ENCODE measurements at places on chromosomes 3 and 15.

GRCh38 chr3:178063461-178063860 lies 472.8 kb upstream of the KCNMB2 start:
- no peak for DNase-seq

DNA sequence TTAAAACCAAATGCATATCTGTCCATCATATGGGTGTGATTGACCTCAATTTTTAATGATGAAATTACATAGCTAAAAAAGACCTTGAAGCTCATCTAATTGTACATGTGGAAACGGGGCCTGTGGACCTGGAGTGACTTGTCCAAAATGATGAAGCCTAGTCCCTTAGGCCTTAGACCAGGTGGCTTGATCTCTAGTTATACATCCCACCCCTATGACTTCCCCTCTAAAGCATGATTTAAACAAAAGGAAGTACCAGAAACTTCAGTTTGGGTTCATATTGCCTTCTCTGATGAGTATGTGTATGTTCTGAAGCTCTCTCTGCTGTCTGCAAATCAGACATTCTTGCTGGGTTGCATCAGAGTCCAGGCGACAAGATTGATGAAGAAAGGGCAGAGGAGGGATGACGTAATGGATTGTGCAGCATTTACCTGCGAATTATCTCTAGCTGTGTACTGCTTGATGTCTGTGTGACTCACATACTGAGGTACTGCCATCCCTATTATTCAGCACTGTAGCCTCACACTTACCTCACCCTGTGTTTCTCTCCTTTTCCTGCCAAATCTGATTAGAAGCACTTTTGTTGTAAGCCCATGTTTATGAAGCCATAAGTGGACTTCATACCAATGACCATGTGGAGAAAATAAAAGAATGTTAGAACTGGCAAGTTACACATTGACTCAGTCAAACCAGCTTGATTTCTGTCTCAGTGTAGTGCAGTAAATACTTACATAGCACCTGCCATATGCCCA lies 111.5 kb downstream of the FILIP1L start:
- DNase-seq = no peak

GRCh38 chr15:85616549-85617110 lies 178.1 kb downstream of the KLHL25 start:
- no peak for DNase-seq

DNA sequence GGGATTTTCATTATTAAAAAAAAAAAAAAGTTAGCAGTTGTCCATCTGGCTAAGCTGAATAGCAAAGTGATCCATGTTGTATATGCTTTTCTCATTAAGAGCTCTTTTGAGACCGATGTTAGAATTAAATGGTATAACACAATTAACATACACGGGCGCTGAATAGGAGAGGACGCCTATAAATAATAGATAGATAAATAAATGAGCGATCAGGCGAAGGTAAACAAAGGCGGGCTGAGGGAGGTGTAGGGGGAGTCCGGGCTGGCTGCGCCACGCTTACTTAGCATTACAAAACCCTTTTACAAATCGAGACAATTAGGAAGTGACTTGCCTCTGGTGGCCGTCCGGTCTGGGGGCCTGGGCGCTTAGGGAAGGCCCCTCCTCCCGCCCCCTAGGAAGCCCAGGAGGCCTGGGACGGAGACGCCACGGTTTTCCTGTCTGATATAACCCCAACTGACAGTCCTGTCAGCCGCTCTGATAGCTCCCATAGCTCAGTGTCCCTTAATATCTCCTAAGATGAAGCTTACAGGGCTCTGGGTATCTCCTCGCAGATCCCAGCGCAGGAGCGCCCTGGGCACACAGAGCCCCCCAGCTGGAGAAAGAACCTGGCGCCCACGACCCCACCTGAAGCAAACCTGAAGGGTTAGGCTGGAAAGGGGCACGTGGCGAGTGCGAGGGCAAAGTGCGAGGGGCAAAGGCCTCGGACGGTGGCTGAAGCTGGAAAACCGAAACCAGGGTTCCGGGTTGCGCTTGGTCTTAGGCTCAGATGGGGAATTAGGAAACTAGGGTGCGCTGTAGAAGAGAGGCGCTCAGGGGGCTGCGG lies 3.6 kb downstream of the SOX14 start:
- no peak for DNase-seq

GRCh38 chr15:85026304-85027032 lies 44.8 kb downstream of the PDE8A start:
- no peak for DNase-seq

DNA sequence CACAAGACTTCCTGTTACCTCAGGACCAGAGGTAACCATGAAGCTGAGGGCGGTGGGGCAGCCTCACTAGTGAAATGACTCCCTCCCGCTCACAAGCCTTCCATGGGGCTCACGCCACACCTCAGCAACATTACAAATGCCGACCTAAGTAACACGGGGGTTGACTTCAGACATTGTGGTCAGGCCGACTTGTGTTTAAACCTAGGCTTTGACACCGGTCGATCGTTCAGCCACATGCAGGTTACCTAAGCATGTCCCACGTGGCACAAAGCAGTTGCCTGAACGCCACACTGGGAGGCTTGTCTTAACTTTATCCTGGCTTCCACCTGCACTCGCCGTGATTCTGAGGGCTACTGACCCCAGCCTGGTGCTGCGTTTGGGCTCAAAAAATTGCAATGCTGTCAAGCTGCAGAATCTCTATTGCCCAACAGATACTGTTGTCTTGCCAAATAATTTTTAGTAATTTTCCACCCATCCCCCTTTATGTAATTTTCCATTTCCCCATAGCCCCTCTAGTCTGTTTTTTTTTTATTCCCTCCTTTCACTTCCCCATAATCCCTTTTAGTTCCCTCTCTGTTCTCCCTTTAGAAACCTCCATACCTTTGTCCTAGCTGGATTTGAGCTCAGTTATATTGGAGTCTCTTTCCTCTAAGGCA lies 158.6 kb upstream of the RGMA start:
- no peak for DNase-seq

GRCh38 chr3:64496786-64497490 lies 190.9 kb downstream of the ADAMTS9 start:
- DNase-seq = no peak

DNA sequence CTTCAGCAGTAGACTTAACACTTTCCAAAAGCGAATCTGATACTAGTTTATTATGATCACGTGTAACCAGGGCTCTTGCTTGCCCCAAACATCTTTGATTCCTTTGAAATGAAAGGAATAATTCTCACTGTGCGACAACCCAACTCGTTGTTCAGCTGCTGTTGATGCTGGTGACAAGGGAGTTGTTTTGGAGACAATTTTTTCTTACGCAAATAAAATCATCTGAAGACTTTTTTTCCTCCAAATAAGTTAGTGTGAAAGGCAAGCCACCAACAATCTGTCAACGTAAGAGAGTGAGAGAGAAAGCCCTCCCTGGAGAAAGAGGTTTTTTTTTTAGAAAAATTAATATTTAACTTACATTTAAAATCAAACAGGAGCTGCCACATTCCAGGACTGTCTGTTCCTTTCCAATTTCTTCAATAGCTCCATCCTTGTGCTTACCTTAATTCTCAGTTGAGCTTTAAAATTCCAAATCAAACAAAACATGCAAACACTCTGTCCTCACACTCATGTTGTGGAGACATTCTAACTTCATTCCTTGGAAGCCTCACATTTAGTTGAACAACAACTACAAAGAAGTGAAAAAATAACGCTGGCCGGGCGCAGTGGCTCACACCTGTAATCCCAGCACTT lies 4.9 kb upstream of the P3H2 start:
- DNase-seq = no peak

Measured in DMS79 (cell line).